ENCODE measurements at places on chromosomes 2 and 18.

DNA sequence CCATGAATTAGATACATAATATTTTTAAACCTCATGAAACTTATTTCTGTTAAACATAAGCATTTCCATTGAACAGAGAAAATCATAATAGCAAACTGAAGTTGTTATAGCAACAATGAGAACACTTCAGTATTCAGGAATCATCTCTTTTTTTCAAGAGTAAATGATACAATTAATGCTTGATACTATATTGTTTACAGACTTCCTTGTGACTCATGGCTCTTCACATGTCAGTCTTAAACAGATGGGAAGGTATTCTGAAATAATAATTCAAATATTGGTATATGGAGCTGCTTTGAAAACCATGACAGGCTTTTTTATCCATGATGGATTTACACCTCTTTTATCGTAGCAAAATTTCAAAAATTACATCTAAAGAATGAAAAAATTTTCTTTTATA, 226.5 kb upstream of the RBMS1 start:
- no peak for DNase-seq

- no peak for DNase-seq
These were observed 69.0 kb downstream of the RAB3GAP1 start for GRCh38 chr2:135121016-135121657.

DNA sequence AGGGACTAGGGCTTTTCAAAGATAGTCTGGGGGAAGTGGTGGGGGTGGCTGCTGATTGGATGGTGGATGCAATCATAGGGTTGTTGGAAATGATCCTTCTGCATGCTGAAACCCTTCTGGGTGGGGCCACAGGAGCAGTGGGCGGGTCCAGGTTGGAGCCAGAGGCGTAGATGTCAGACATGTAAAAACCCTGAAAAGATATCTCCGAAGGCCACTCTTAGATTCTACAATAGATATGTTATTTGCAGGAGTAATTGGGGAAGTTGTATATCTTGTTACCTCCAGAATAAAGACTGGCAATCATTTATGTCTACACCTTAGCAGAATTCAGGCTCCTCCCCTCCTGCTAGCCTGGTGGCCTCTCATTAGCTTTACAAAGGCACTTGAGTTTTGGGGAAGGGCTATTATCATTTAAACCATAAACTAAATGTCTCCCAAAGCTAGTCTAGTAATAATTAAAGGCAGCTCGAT, 8.2 kb upstream of the FAM98A start:
- DNase-seq = no peak

DNA sequence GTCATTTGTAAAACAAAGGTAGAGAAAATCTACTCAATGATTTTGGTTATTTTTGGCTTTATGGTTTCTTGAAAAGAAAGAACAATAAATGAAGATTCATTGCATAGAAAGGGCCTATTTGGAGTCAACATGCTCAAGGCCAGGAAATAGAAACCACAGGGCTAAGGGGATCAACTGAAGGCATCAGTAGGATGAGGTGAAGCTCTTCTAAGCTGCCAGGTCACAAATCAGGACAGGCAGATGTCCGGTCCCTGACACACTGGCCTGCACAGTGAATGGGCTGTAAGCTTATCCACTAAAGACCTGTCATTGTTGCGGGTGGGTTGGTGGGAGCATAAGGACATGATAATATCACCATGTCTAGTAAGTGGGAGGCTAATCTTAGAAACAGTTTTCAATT, 31.6 kb upstream of the RNF138 start:
- DNase-seq = no peak

DNA sequence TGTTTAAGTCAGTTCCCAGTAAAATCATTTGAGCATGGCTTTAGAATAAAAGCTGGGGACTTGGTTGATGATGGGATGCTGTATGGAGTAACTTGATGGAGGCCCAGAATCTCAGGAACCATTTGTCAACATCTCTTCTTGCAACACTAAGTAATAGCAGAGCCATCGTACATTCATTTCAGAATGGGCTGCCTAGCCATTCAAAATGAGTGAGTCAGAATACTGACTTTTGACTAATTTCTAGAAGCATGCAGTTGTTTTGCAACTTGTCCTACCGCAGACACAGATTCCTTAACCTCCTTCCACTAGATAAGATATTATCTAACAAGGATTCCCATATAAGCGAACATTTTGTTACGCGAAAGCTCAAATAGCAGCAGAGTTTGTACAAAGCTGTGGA, 229.5 kb downstream of the CNTNAP5 start:
- no peak for DNase-seq

- DNase-seq = no peak
These were observed 555.2 kb upstream of the FANCL start for GRCh38 chr2:58796239-58796910.

GRCh38 chr2:46988733-46989481, 73.3 kb upstream of the MCFD2 start:
- no peak for DNase-seq

DNA sequence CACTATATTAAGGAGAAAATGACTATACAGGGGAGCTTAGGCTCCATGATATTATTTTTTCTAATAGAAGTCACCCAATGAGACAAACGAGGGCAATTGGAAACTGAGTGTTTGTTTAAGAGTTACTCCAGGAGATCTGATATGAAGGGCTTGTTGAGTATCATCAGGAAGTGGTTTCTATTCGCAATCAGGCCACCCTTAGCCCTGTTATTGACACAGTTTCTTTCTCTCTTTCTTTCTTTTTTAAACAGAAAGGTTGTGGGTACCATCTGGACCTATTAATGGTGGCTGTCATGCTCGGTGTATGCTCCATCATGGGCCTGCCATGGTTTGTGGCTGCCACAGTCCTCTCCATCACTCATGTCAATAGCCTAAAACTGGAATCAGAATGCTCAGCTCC, 117.3 kb downstream of the DPP4 start:
- DNase-seq = no peak

- no peak for DNase-seq
These were observed 28.9 kb downstream of the PXDN start for GRCh38 chr2:1715184-1716013.

- DNase-seq = no peak
These were observed 233.4 kb downstream of the NAPG start for GRCh38 chr18:10759241-10759640.

DNA sequence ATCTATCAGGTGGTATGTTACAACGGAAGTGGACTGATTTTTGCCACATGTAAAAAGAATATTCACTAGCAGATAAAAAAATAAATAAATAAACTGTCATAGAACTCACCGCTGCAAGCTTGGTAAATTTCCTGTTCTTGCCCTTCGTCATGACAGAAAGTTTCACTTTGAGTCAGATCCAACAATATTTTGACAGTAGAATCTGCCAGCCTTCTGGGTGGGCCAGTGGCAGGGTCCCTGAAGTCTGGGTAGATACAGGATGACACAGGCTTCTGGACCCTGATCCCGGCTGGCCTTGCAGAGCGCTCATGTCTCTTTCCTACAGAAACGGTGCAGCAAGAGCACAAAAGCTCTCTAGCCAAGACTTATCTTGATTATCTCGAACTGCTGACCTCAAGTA, 97.8 kb upstream of the PMAIP1 start:
- no peak for DNase-seq

DNA sequence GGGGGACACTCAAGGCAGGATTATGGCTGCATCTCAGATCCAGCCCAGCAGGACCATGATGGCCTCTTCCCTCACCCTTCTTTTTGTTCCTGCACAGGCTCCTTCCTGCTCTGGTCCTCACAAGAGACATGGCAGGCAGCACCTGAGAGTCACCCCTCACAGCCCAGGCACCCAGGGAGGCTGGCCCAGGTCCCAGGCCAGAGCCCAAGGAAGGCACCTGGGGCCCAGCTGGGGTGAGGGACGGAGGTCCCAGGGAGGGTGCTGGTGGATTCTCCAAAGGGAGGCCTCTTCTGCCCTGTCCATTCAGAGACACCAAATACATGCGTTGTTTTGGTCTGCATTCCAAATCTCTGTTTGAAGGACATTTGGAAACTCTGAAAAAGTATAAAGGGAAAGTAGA, 285.4 kb upstream of the HS6ST1 start:
- no peak for DNase-seq

GRCh38 chr2:160561551-160562295, 68.1 kb upstream of the RBMS1 start:
- no peak for DNase-seq

- DNase-seq = no peak
These were observed 163.7 kb downstream of the ASXL3 start for GRCh38 chr18:33741760-33742159.

GRCh38 chr2:207734636-207735512, 23.4 kb downstream of the CCNYL1 start:
- DNase-seq = no peak

DNA sequence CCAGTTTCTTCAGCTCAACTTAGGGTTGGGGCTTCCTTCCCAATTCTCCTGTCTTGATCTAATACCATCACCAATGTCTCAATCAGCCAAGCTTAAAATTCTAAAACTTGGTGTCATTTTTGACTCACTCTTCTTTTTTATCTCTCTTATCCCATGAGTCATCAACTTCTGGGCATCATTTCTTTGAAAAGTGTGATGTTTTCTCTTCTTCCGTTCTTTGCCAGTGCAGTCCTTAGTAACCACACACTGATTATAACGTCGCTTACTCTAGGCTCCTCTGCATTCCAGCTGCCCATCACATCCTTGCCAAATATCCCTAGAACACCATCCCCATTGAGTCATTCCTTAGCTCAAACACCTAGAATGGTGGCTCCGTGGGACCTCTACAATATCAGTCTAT, 27.4 kb upstream of the MRO start:
- DNase-seq = no peak

DNA sequence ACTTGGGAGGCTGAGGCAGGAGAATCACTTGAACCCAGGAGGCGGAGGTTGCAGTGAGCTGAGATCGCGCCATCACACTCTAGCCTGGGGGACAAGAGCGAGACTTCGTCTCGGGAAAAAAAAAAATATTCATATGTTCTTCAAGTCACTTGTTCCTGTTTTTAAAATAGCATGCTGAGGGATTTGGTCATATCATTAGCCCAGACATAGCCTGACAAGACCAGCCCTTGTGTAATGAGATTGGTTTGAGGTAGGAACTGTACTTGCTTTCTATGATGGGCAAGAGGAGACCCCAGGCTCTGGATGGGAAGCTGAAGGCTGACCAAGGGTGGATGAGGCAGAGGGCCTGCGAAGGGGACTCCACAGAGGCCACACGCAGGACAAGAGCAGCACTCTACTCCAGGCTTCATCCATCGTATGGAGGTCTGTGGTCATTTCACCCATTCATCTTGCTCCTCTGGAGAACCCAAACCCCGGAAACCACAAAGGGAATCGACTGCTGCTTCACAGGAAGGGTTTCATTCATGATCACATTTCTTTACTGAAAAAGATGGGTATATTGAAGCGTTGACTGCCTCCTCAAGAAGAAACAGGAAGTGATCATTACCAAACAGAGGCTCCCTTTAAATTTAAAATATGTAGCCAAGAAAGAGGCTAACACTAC, 87.1 kb upstream of the ZNF397 start:
- no peak for DNase-seq

DNA sequence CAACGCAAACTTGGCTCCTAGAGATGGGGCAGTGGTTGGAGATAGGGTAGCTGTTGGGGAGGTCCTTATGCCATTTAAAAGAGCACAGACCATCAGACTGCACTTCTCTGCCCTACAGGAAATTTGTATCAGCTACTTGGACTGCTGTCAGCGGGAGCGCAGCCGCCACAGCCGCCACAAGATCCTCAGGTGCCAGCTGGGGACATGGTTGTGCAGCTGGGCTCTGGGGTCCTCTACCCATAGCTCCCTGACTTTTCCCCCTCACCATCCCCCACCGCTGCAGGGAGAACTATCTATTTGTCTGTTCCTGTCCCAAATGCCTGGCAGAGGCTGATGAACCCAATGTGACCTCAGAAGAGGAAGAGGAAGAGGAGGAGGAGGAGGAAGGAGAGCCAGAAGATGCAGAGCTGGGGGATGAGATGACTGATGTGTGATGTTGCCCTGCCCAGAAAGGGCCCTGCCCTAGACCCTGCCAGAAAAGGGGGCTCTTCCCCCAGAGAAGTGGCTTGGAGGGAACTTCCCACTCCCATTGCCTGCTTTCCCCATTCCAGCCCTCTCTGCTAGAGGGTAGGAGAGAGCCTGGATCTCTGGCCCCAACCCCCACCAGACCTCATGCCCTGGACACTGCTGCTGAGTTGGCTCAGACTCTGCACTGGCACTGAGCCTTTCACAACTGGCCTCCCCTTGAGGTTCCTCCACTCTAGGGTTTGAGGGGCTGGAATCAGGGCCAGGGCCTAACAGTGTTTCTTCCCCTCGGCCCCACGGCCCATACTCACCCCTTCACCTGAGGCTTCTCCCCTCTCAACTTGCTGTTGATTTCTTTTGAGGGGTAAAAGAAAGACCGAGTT, 7.3 kb downstream of the PRADC1 start:
- no peak for DNase-seq

DNA sequence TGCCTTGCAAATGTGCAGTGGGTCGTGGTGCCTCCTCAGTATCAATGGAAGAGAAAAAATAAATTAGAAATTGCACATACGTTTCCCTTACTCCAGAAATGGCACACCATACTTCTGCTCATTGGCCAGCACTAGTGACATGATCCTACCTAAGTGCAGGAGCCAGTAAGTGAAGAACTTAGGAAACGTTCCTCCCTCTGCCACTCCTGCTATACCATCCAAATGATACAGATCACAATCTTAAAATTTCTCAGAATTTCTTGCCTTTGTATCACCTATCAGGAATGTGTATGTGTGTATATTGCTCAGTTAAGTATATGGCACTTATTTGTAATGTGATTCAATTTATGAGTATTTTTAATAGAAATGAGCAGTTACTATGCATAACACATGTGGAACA, 237.0 kb upstream of the UBE2E3 start:
- DNase-seq = no peak

- no peak for DNase-seq
These were observed 416.6 kb upstream of the TRIB2 start for GRCh38 chr2:12300019-12300602.

- no peak for DNase-seq
These were observed 158.4 kb downstream of the UBE2E3 start for GRCh38 chr2:181138816-181139215.

- no peak for DNase-seq
These were observed 63.6 kb downstream of the ACKR3 start for GRCh38 chr2:236633219-236633570.

GRCh38 chr18:13696961-13697360, 29.4 kb downstream of the FAM210A start:
- no peak for DNase-seq

- no peak for DNase-seq
These were observed 49.6 kb downstream of the LINC00305 start for GRCh38 chr18:64099244-64099643.

- no peak for DNase-seq
These were observed 35.5 kb downstream of the STAT1 start for GRCh38 chr2:190978389-190979053.
